ENCODE measurements at places on chromosomes 1 and 21.

DNA sequence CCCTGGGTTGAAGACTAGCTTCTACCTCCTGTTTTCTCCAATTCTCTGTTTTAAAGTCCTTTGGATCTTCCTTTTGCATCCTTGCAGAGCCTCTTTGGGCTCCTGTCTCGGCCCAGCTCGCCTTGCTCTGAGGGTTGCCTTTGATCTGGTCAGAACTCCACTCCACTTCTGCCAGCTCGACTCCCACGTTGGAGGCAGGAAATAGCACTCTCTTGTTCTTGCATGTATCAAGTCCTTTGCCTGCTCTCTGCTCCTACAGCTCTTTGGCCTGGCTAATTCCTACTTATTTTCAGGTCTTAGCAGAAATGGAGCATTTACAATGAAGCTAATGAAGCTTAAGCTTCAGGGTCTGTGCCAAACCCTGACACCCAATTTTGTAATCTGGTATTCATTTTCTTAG, 21.1 kb upstream of the B3GALNT2 start:
- no peak for DNase-seq

GRCh38 chr21:22993822-22994574, 1995.8 kb downstream of the NCAM2 start:
- no peak for DNase-seq

GRCh38 chr1:3068564-3069431, at the start of gene PRDM16:
PRDM16 (plus strand) TSS chr1:3069203; CDS start chr1:3069260, 57 bp downstream.
- no peak for DNase-seq

DNA sequence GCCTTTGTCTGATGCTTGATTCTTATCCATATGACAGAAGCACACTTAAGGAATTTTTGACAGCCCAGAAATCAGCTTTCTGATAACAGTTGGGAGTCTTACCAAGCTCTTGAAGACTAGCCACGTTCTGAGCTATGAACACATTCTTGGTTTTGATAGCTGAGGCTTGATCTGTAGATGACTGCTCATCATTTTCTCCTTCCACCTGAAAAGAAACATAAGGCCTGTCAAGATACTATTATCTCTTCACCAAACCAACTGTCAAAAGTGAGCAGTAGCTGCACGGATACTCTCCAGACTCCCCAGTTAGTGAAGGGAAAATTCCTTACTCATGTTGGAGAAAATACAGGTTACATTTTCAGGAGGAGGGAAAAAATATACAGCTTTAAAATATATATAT, 12.2 kb downstream of the UBR4 start:
- DNase-seq = no peak

- no peak for DNase-seq
These were observed 14.7 kb upstream of the HAO2 start for GRCh38 chr1:119353836-119354235.

DNA sequence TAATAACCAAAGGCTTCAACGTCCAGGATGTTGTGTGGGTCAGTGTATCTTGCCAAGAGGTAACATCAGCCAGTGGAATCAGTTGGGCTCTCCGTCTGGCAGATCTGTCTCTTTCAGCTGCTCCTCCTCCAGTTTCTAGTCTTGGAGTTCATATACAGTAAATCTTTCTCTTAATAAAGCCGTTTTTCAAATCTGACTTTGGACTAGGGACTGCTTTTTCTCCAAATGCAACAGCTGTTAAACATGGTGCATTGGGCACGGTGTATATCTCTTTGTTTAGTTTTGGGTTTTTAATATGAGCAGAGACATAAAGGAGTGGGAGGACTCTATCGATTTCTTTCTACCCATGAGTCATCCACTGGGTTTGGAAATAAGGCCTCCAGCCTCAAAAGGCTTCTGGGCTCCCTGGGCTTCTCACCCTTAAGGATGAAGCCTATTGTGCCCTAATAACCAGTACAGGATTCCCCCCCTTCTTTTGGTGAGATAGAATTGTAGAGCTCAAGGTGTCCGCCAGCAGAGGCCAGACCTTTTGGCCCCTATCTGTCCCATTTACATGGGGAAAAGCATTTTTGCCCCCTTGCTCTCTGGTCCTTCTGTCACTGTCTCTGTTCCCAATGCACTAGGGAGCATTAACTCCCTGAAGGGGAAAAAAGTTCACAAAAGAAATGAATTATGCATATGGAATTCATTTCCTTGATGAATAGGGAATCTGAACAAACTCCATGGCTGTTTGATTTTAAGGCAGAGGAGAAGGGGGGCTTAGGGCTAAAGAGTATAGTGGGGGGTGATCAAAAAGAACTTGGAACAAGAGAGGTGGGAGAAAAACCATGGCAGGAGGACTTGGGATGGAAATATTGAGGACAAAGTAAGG, 86.0 kb downstream of the PBX1 start:
- DNase-seq = no peak

DNA sequence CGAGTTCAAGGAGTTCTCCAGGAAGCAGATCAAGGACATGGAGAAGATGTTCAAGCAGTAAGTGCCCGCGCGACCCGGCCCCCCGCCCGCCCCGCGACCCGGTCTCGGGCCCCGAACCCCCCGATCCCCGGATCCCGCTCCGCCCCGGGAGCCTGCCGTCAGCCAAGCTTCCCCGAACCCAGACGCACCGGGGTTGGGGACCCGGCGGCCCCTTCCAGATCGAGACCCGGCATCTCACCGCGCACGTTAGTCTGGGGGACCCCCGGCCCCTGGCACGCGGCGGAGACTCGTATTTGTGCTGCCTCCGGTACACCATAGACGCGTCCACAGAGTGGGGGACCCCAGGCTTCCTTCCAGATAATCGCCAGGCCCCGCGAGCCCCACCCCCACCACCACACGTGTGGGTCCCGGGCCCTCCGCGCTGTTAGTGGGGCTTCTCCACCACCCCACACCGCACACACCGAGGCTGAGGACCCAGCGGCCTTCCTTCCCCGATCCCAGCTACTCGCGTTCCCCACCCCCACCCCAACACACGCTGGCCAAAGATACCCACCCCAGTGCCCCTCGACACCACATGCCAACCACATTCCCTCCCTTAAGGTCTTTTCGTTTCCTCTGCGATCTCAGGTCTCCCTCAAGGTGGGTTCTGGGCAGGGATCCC, 665 bp downstream of the EFHD2 start:
- DNase-seq = peak; percentile 56

- no peak for DNase-seq
These were observed 7.7 kb upstream of the CADM3 start for GRCh38 chr1:159163614-159164228.

DNA sequence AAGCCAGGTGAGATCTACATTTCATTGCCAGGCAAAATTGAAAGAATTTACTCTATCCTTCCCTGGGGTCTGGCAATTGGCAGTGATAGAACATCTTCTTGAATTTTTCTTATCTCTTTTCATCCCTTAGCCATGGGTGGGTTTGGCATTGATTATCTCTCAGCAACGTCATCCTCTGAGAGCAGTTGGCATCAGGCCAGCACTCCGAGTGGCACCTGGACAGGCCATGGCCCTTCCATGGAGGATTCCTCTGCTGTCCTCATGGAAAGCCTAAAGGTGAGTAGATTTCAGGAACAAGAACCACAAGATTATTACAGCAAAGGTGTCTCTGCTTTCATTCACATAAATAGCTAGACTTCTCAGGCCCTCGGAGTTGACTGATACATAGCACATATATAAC, 39.3 kb downstream of the NCF2 start:
- DNase-seq = no peak
